ENCODE measurements at places on chromosomes 7 and 10. TPM values are rescaled to one million over a fixed set of nuclear protein-coding genes. Genes with fewer than 3 reads are reported as not detected.

DNA sequence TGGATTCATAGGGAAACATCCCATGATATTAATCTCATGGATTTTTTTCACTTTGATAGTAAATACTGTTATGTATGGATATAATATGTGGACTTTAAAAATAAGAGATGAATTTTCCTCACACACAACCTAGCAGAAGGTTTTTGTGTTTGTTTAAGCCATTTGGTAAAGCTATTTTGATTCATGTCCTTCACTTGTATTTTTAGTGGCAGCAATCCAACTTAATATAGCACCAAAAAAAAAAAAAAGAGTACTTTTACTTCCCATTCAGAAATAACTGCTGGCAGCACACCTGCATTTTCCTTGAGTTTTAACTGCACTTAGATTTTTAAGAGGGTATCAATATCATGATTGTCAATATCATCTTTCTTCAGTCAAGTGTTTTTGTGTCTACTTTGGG lies 60.0 kb downstream of the MCMBP start:
- DNase-seq, result no peak

DNA sequence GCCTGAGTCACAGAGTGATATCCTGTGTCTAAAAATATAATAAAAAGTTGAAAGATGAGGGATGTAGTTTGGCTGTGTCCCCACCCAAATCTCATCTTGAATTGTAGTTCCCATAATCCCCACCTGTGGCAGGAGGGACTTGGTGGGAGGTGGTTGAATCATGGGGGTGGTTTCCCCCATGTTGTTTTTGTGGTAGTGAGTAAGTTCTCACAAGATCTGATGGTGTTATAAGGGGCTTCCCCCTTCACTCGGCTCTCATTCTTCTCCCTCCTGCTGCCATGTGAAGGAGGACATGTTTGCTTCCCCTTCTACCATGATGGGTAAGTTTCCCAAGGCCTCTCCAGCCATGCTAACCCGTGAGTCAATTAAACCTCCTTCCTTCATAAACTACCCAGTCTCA lies 25.1 kb upstream of the UBE3C start:
- no peak for DNase-seq

GRCh38 chr7:80392229-80393169 lies 119.4 kb downstream of the GNAT3 start:
- DNase-seq, result no peak

DNA sequence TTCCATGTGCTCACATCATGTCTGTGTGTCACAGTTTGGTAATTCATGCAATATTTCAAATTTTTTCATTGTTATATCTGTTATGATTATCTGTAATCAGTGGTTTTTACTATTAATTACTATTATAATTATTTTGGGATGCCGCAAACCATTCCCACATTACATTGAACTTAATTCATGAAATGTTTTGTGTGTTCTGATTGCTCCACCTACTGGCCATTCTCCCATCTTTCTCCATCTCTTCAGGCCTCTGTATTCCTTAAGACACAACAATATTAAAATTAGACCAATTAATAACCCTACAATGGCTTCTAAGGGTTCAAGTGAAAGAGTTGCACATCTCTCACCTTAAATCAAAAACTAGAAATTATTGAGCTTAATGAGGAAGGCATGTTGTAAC lies 398.5 kb downstream of the PCDH15 start:
- DNase-seq, result no peak

GRCh38 chr10:17669185-17669872 lies 25.4 kb downstream of the STAM start:
- no peak for DNase-seq

DNA sequence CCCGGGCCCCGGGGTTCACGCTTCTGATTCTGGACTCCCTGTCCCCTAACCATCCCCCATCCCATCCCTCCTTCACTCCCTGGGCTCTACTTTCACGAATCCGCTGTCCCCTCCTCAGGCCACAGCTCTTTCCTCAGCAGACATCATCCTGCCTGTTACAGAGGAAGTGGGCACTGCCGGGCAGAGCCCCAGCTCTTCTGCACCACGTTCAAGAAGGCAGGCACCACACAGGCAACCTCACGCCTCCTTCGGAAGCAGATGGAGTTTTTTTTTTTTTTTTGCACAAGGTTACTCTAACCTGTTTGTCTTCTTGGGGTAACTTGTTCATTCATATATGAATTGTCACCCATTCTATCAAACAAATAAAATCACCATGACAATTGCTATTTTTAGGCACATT lies 17.9 kb upstream of the ZNF32 start:
- DNase-seq, result no peak

- DNase-seq, result no peak
Observed at GRCh38 chr7:70298780-70299471, 700.7 kb downstream of the AUTS2 start.

GRCh38 chr10:8927705-8928104 lies 873.2 kb downstream of the GATA3 start:
- DNase-seq, result no peak

Gene ANKRD7
- not detected for polyA plus RNA-seq

Gene IL15RA
- 13.4 TPM for polyA plus RNA-seq

Gene SCART1
- 0.18 TPM for polyA plus RNA-seq

Gene PPP1R9A
- polyA plus RNA-seq, result 3.6 TPM

Gene GATA3
- polyA plus RNA-seq, result 1.1 TPM

Gene CDHR3
- 0.60 TPM for polyA plus RNA-seq

Gene EBF3
- 4.3 TPM for polyA plus RNA-seq

Gene MPP7
- 6.3 TPM for polyA plus RNA-seq

Gene PLXNA4
- polyA plus RNA-seq, result 4.3 TPM

Gene HSPA14
- polyA plus RNA-seq, result 6.8 TPM

Measured in heart left ventricle (tissue), 16 donors.